Activated CD4-positive, alpha-beta memory T cell treated with anti-CD3 and anti-CD28 coated beads for 36 hours (primary cell): ENCODE measurements at places on chromosomes 13 and 19. TPM values are rescaled to one million over a fixed set of nuclear protein-coding genes. Genes with fewer than 3 reads are reported as not detected.

Gene SIAH3
- total RNA-seq = 0.05 TPM

Gene C13orf42
- not detected for total RNA-seq

Gene ZNF329
- 4.4 TPM for total RNA-seq

Gene TSEN34
- 16.3 TPM for total RNA-seq

Gene TDRD12
- total RNA-seq = 0.24 TPM

Gene ZNF791
- 19.1 TPM for total RNA-seq

Gene ZNF285
- total RNA-seq = 0.22 TPM

DNA sequence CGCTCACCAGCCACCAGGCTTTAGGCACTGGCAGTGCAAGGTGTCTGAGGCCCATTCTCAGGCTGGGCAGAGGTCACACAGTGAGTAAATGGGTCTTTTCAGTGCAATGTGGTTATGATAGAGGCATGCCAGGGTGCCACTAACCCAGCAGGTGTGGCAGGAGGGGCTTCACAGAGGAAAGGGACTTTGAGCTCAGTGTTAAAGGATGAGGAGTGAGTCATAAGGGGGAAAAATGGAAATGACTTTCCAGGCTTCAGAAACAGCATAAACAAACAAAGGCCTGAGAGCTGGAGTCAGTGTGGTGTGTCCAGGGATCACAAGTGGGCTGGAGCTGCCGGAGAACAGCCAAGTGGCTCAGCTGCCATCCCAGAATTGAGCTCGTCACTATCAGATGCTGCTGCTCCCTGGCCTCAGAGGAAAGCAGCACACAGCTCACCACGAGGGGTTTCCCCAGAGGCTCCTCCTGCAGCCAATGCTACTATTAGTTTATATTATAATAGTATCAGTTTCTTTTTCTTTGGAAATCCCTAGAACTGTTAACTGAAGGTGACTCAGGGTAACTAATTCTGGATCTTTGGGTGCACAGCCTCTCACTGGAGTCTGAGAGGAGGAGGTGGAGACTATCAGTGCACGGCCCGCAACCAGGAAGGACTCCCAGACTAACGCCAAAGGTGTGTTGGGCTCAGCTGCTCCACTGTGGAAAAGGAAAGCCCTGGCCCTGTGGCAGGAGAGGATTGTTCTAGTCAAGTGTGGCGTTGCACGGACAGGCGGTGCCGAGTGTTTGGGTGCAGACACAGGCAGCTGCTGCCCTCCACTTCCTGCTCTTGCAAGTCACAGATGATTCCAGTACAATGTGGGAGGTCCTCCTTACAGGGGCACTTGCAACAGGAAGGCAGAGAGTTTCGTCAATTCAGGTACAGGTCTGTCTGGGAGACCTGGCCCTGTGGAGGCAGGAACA lies 39.5 kb downstream of the DHRS12 start:
- DNase-seq = peak; percentile 81

- DNase-seq = no peak
Observed at GRCh38 chr19:52722062-52723003, 12.5 kb downstream of the ZNF611 start.

GRCh38 chr13:114320065-114320464 lies 5.8 kb downstream of the CHAMP1 start:
- no peak for DNase-seq

GRCh38 chr13:24683351-24683750 lies 3.1 kb downstream of the ATP12A start:
- DNase-seq = no peak

- DNase-seq = no peak
Observed at GRCh38 chr19:35560677-35561076, 2.8 kb downstream of the ATP4A start.

- DNase-seq = no peak
Observed at GRCh38 chr13:50361282-50361681, 346.0 kb downstream of the KCNRG start.

GRCh38 chr13:73932091-73932490 lies 202.1 kb downstream of the KLF12 start:
- DNase-seq = no peak

DNA sequence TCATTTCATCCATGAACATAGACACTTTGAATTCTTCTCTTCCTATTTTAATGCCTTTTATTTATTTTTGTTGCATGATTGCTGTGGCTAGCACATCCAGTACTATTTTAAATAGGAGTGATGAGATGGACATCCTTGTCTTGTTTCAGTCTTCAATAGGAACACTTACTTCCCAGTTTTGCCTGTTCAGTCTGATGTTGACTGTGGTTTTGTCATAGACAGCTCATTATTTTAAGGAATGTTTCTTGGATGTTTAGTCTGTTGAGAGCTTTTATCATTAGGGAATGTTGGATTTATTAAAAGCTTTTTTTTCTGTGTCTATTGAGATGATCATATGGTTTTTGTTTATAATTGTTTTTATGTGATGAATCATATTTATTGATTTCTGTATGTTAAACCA lies 586.6 kb downstream of the SLITRK1 start:
- DNase-seq = no peak

GRCh38 chr13:29576581-29576980 lies 18.9 kb downstream of the SLC7A1 start:
- no peak for DNase-seq

- no peak for DNase-seq
Observed at GRCh38 chr13:71613066-71613745, 253.8 kb downstream of the DACH1 start.

- no peak for DNase-seq
Observed at GRCh38 chr13:38814331-38814730, 127.5 kb downstream of the FREM2 start.
